Vagina (tissue), 2 donors: ENCODE measurements at places on chromosomes 11 and 22.

- H3K27ac ChIP-seq = no peak overlapping the region
- H3K4me3 ChIP-seq = no peak overlapping the region
- peaks cover 11% of the 10 kb centered on the region for H3K4me1 ChIP-seq
- H3K36me3 ChIP-seq = no peaks in the 10 kb centered on the region
- no peaks in the 10 kb centered on the region for H3K27me3 ChIP-seq
Observed at GRCh38 chr22:27207907-27208306, 550.5 kb downstream of the MIAT start.

DNA sequence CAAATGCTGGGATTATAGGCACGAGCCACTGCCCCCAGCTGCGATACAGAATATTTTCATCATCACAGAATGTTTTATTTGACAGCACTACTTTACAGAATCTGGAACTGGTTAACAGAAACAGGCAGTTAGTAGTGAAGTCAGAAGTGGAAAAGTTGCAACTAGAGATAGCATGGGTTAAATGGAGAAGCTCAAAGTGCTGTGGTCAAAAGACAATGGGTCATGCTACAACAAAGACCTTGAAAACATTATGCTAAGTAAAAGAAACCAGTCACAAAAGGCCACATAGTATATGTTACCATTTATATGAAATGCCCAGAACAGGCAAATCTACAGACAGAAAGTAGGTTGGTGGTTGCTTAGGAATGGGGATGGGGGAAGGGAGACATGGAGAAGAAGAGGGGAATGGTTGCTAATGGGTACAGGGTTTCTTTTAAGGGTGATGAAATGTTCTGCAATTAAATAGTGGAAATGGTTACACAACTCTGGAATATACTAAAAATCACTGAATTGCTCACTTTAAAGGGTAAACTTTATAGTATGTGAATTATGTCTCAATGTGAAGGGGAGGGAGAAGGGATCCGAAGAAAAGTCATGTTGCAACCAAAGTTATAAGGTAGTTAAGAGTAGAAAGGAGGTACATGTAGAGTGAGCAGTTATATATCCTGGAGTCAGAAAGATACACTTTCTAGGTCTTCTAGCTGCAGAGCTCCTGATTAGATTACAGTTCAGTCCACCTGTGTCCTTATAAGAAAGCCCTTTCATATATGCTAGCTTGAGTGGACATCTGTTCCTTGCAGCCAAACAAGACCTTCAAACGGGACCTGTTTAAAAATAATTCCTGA lies 46.3 kb upstream of the RAPSN start:
- DNase-seq = no peak
- H3K27ac ChIP-seq = peak overlapping the region; percentile 20
- H3K4me3 ChIP-seq = no peak overlapping the region
- H3K27me3 ChIP-seq = no peaks in the 10 kb centered on the region
- H3K36me3 ChIP-seq = no peaks in the 10 kb centered on the region

DNA sequence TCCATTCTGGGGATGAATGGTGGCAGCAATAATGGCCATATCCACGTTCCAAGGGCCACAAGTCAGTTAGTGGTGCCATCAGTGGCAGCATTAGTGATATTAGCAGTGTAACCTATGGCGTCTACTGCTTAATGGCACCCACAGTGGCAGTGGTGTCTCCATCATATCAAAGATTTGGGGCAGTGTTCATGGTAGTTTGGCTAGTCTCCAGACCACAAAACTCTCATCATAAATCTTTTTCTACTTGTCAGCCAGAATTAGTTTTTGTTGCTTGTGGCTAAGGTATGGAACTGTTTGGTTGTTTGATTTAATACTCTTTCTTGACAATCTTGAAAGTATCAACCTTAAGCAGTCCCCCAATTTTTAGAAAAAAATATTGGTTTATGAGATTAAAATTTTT lies 45.1 kb upstream of the DEUP1 start:
- no peaks in the 10 kb centered on the region for H3K27me3 ChIP-seq
- no peak for DNase-seq
- no peaks in the 10 kb centered on the region for H3K36me3 ChIP-seq
- H3K4me1 ChIP-seq = no peaks in the 10 kb centered on the region
- H3K27ac ChIP-seq = no peak overlapping the region

DNA sequence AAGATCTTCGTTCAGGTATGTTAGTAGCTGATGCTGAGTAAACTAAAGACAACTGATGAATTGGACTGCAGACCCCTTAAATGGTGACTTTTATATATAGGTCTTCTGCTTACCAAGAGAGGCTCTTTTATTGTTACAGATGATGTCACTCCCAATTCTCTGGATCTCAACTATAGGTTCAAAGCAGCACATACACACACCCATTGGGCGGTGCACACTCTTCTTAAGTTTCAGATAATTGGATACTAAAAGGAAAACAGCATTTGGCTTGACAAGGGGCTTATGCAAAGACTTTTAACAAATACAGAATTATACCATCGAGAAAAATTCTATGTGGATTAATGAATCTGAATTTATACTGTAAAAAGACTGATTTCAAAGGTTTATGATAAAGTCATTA lies at the start of gene PTH:
Gene PTH (minus strand): TSS at position 69 of the 400 bp plus-strand sequence. CDS start 3,142 bp downstream, outside the sequence.
- H3K27me3 ChIP-seq = no peaks in the 10 kb centered on the region
- DNase-seq = no peak
- no peaks in the 10 kb centered on the region for H3K4me1 ChIP-seq
- no peak within 1 kb of the TSS for H3K27ac ChIP-seq

DNA sequence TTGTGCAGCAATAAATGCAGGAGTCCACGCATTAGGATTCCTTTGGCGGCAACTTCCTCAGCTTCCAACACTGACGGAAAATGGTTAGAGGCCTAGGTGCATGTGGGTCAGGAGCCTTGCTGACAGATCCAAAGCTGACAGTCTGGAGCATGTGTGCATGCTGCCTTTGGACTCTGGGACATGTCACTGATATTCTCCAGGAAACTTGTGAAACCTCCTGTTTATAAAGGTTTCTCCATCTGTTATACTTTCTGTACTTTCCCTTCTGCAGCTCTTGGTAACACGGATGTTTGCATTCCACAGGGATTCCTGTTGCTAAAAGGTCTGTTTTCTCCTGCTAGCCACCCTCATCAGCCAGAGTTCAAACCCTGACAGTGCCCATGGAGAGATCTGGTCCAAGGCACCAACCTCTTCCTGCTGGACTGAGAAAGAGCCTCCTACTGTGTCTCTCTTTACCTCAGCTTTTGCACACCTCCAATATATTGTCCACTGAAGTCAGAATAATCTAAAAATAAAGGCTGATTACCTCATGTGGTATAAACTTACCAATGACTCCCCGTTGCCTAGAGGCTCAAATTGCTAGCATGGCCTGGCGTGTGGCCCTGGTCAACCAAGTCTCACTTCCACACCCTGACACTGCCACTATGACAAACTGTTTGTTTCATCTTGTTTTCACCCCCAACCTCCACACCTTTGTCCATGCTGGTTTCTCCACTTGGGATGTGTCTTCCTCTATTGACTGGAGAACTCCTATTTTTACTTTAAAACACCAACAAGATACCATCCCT lies 31.1 kb upstream of the LYVE1 start:
- no peaks in the 10 kb centered on the region for H3K27me3 ChIP-seq
- no peak for DNase-seq
- H3K4me1 ChIP-seq = peaks cover 11% of the 10 kb centered on the region
- no peak overlapping the region for H3K27ac ChIP-seq
- no peak overlapping the region for H3K4me3 ChIP-seq

DNA sequence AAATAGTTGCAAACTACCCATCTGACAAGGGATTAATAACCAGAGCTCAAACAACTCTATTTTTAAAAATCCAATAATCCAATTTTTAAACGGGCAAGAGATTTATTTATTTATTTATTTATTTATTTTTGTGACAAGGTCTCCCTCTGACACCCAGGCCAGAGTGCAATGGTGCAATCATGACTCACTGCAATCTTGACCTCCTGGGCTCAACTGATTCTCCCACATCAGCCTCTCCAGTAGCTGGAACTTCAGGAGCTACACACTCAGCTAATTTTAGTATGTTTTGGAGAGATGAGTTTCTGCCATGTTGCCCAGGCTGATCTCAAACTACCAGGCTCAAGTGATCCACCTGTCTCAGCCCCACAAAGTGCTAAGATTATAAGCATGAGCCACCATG lies 267.2 kb upstream of the BLID start:
- H3K36me3 ChIP-seq = no peaks in the 10 kb centered on the region
- H3K4me1 ChIP-seq = no peaks in the 10 kb centered on the region
- DNase-seq = no peak
- no peaks in the 10 kb centered on the region for H3K27me3 ChIP-seq
- H3K27ac ChIP-seq = no peak overlapping the region

GRCh38 chr11:99154277-99154676 lies 133.5 kb downstream of the CNTN5 start:
- no peak for DNase-seq
- no peak overlapping the region for H3K4me3 ChIP-seq
- no peak overlapping the region for H3K27ac ChIP-seq
- H3K36me3 ChIP-seq = no peaks in the 10 kb centered on the region

DNA sequence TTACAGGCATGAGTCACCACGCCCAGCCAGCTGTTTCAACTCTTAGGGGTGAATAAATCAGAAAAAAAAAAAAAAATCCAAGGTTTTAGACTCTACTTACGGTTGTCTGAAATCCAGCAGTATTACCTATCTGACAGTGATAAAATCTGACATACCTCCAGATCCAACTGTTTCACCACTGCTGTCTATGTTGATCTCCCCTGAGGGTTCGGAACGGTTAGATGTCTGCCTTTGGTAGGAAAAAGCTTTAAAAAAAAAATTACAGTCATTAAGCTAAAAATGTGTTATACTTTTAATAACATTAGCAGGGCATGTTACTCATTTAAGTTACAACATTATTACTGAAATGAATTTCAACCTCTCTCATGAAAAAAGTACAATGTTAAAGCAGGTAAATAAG lies 21.1 kb downstream of the NCAPD3 start:
- no peaks in the 10 kb centered on the region for H3K4me1 ChIP-seq
- no peak overlapping the region for H3K4me3 ChIP-seq
- no peaks in the 10 kb centered on the region for H3K27me3 ChIP-seq
- H3K36me3 ChIP-seq = peaks cover 41% of the 10 kb centered on the region

- H3K27me3 ChIP-seq = no peaks in the 10 kb centered on the region
- H3K27ac ChIP-seq = no peak overlapping the region
- no peak overlapping the region for H3K4me3 ChIP-seq
- no peak for DNase-seq
- H3K36me3 ChIP-seq = no peaks in the 10 kb centered on the region
- H3K4me1 ChIP-seq = no peaks in the 10 kb centered on the region
Observed at GRCh38 chr11:11262171-11262920, 90.7 kb downstream of the CSNK2A3 start.

GRCh38 chr11:55655096-55655495 lies 6.9 kb upstream of the OR4C6 start:
- no peak overlapping the region for H3K27ac ChIP-seq
- no peak overlapping the region for H3K4me3 ChIP-seq
- H3K36me3 ChIP-seq = no peaks in the 10 kb centered on the region
- H3K27me3 ChIP-seq = no peaks in the 10 kb centered on the region

DNA sequence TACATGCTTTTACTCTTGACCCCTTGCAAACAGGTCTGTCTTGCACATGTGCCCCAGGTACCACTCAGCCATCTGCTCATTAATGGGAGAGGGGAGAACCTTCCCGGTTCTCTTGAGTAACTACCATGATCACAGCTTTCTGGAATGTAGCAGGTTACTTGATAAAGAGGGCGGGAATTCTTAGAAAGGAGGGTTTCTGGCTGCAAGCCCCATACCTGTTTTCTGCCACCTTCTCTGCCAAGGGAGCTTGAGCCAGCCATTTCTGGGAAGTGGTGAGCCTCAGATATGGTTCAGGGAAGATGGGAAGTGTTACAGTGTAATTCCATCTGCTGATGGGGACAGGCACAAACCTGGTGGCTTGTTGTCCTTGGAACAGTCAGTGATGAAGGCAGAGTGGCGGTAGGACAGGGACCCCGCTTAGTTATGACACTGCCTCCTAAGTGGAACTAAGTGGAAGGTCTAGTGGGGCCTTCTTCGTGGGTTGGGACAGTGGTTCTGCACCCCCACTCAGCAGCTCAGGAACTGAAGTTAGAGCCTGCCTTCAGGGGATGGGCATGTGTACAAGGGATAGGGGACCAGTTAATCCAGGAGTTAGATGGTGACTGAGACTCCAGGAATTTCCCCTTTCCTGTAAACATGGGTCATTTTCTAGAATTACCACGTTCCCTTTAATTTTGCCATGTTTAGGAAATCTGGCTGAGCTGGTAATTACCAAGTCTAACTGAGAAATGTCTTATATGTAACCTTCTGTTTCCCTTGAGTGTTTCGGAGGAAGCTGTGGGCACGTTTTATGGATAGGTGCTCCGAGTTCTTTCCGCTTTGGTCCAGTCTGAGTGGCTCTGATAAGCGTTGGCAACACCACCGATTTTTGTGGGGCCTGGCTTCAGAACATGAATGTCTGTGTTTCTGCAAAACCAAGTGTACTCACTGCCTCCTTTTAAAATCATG lies 35.3 kb downstream of the BCR start:
- no peak overlapping the region for H3K4me3 ChIP-seq
- no peak for DNase-seq
- no peaks in the 10 kb centered on the region for H3K27me3 ChIP-seq
- H3K36me3 ChIP-seq = no peaks in the 10 kb centered on the region
- H3K4me1 ChIP-seq = peaks cover 61% of the 10 kb centered on the region
